Activated CD8-positive, alpha-beta memory T cell treated with anti-CD3 and anti-CD28 coated beads for 4 hours (primary cell): ENCODE measurements at places on chromosomes 2 and 18.

DNA sequence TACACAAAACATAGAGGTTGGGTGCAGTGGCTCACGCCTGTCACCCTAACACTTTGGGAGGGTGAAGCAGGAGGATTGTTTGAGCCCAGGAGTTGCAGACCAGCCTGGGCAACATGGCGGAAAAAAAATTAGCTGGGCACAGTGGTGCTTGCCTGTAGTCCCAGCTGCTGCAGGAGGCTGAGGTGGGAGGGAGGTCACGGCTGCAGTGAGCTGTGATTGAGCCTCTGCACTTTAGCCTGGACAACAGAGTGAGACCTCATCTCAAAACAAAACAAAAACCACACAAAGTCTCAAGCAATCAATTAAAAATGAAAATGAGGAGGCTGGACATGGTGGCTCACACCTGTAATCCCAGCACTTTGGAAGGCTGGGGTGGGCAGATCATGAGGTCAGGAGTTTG, 4.9 kb downstream of the NOP58 start:
- DNase-seq: no peak

GRCh38 chr2:240149943-240150784, 9.7 kb upstream of the OTOS start:
- no peak for DNase-seq

DNA sequence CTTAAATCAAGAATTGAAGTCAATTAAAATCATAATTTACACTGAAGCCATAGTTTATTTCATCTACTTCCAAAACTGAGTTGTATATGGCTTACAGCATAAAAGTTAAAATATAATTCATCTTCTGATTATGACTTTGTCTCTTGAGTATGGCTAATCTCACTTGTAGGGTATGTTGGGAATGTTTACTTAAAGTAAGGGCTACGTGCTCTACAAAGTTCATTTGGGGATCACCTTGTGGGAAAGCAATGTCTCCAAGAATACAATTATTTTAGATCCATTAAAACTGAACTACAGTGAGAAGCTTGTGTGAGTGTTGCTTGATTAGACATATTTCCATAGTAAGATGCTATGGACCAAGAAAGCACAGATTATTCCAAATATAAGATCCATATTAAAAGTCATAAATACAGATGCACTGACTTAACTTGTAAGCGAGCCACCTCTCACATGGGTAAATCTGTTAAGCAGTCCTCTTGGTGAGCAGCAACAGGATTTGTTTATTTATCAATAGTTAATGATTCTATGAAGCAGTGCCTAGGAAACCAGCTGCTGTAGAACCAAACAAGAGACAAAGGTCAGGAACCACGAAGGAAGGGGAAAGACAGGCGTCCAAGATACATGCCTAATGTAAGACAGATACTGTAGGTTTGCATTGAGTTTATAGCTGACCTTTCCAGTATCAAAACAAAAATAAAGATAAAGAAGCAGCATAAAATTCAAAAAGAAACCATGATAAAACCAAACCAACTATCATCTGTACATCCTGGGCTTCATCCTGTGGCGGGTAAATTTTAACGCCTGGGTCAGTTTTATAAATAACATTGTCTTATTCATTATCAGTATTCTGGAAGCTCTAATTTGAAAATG, 24.8 kb downstream of the DSG4 start:
- no peak for DNase-seq

- DNase-seq: no peak
These were observed 7.0 kb downstream of the C2orf81 start for GRCh38 chr2:74414441-74414840.

GRCh38 chr2:26325851-26326250, 20.1 kb upstream of the SELENOI start:
- DNase-seq: no peak

DNA sequence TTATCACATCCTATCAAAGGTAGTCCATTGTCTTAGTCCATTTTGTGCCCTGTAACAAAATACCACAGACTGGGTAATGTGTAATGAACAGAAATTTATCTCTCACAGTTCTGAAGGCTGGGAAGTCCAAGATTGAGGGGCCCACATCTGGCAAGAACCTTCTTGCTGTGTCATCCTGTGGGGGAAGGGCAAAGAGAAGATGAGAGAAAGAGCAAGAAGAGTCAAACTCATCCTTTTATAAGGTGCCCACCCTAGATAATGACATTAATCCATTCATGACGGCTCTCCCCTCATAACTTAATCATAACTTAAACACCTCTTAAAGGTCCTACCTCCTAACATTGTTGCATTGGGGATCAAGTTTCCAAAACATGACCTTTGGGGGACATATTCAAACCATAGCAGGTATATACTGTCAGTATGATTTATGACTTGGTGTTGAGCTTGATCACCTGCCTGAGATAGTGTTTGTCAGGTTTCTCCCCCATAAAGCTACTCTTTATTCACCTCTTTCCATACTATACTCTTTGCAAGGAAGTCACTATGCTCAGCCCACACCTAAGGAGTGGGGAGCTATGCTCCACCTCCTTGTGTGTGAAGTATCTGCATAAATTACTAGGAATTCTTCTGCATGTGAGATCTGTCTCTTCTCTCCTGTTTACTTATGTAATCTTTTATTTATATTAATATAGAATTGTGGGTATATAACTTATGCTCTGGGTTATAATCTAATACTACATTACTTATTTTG, 5.2 kb upstream of the MAP3K2 start:
- DNase-seq: no peak

DNA sequence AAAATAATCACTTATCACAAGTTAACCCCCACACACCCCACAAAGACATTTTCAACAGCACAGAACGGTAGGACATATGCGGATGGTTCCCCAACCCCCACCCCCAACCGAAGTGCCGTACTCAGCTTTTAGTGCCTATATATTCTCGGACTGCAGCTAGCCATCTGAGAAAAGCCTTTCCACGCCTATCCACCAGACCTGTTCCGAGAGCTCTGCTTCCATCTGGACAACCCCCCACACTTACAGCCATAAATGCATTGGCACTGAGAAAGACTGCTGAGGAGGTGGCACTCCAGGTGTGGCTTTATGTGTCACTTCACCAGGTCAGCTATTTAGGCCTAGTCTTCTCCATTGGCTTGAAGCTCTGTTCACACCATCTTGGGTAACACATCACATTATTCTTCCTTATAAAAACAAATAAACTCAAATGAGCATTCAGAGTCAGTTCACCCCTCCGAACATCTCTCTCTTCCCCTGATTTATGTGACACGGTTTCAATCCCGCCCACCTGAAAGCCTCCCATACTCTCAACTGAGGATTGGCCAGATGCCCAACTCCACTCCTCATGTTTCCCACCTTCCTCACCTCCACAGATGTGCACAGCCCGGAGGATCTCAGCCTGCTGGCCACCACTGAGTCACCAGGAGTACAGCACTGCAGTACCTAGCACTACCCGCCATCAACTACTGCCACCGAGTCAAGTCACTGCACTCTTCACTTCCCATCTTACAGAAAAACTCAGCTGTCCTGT, 127.4 kb downstream of the CACNB4 start:
- no peak for DNase-seq

DNA sequence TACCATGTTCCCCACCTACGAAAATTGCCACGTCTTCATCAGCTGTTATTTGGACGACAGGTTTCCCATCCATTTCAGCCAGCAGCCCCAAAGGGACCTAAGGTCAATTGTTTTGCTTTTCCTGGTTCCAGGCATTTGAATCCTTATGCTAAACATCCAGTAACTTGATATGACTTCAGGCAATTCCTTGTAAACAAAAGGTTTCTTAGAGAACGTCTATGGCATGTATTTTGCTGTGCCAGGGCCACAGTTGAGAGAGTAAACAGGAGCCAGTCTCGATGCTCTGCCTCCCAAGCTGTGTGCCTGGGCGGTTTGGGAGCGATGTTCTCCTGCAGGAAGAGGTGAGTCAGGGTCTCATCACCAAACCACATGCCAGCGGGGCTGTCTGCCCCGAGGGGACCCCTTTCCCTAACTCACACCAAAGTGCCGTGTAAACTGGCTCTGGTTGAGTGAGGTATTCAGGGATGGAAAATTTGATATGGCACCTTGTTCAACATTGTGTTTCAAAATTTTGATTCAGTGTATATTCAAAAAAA, 12.9 kb upstream of the MC5R start:
- DNase-seq: no peak

- no peak for DNase-seq
These were observed 81.9 kb upstream of the MBOAT2 start for GRCh38 chr2:9085353-9085752.

GRCh38 chr2:3491306-3491705, 28.0 kb downstream of the ADI1 start:
- DNase-seq: no peak

GRCh38 chr2:170255971-170256370, 78.0 kb downstream of the MYO3B start:
- DNase-seq: no peak

DNA sequence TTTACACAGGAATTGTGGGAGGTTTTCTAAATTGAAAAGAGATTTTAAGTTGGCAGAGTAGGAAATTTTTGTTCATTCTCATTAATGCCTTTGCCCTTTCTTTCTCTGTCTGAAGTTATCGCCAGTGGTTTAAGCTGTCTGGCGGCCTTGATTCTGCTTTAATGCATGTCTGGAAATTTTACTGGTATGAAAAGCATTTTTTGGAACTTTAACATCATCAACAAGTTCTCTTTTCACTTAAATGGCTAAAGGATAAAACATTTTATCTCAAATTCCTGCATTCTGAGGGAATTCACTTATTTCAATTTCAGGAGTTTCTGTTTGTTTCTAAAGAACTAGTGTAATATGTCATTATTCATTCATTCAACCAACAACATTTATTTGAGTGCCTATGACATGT, 233.9 kb upstream of the FOSL2 start:
- no peak for DNase-seq

DNA sequence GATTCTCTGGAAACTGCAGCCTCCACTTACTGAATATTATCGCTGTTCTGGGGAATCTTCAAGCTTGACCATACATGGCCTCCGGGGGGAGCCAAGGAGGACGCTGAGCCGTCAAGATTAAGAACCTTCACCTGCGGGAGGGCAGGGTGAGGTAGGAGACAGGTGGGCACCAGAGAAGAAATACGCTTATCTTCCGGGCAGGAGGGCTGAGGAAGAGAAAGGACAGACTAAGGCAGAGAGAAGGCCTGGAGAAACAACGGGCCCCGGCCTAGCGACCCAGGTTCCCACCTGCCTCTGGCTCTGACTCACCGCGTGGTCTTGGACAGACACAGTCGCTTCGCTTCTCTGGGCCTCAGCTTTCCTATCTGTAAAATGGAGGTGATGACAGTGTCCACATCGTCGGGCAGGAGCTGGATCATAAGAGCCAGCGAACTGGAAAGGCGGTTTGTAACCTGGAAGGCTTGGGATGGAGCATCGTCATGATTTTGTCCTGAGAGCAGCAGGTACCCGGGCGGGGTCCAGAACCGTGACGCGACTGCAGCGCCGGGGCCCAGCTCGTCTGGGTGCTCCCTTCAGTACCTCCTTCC, 659 bp downstream of the ZNF142 start:
- no peak for DNase-seq

DNA sequence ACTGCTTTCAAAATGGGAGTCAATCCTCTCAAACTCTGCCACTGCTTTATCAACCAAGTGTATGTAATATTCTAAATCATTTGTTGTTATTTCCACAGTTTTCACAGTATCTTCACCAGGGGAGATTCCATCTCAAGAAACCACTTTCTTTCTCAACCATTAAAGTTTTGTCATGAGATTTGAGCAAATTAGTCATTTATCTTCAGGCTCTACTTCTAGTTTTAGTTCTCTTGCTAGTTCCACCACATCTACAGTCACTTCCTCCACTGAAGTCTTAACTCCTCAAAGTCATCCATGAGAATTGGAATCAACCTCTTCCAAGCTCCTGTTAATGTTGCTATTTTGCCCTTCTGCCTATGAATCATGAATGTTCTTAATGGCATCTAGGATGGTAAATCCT, 545.8 kb downstream of the ARHGAP15 start:
- DNase-seq: no peak

GRCh38 chr18:36309436-36310391, 12.2 kb downstream of the FHOD3 start:
- DNase-seq: no peak

- DNase-seq: no peak
These were observed 99.6 kb upstream of the ST3GAL5 start for GRCh38 chr2:85988175-85988913.

DNA sequence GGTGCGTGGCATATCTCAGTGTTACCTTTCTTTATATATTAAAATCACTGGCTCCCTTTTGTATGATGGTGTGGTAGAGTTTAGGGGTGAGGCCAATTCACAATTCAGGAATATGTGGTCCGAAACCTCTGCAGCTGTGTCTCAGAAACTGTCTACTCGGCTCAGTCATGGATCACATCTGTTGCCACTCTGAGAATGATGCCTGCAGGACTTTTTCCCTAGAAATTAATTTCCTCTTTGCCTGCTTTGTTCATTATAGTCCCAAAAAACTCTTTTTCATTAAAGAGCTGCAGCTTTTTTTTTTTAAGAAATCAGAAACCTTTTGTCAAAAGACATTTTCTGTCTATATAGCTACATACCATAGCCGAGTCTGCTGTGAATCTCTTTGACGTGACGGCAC, 104.9 kb upstream of the NFATC1 start:
- no peak for DNase-seq

DNA sequence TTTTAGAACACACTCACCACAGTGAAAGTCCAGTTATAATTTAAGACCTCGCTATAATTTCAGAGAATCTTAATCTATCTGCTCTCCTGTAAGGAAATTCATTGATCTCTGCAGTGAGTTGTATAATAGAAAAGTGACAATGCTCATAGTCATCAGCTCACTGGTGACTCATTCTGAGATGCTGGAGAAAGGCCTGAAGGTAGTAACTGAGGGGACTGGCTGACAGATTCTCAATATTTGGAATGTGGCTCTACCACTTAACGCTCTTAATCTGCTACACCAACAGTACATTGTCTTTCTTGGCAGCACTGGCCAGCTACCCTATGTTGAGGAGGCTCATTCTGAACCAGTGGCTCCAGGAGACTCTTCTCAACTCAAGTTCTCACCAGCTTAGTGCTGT, 246.1 kb downstream of the RPRM start:
- no peak for DNase-seq

GRCh38 chr18:47050468-47050867, 15.0 kb upstream of the ELOA2 start:
- no peak for DNase-seq

GRCh38 chr2:177909962-177910361, 162.6 kb downstream of the PDE11A start:
- DNase-seq: no peak

GRCh38 chr18:52995875-52996274, 655.9 kb downstream of the DCC start:
- DNase-seq: no peak

- no peak for DNase-seq
These were observed 7.2 kb upstream of the ABCB11 start for GRCh38 chr2:169038338-169038757.

DNA sequence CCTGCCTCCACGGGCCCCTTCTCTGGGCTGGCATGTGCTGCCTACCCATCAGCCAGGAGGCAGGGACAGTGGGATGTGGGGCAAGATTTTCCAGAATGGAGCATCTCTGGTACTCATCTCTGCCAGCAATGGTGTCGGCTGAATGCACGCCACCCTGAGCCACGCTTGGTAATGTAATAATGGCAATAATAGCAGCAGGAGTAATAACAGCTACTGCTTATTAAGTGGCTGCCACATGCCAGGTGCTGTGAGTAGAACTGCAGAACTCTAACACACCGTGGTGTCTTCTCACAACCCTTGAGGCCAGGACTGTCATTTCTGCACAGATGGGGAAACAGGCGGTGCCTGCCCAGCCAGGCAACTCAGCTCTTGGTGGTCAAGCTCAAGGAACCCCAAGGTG, 113.6 kb downstream of the CELF4 start:
- DNase-seq: no peak
